Glutamatergic neuron (in vitro differentiated cells): ENCODE measurements at places on chromosomes 7 and 10. TPM values are rescaled to one million over a fixed set of nuclear protein-coding genes. Genes with fewer than 3 reads are reported as not detected.

C10orf90 gene
- not detected for total RNA-seq

FOXI2 gene
- total RNA-seq: 0.17 TPM

AGBL3 gene
- 2.3 TPM for total RNA-seq

HOXA7 gene
- not detected for total RNA-seq

OR2A7 gene
- total RNA-seq: 0.22 TPM

TMEM229A gene
- total RNA-seq: not detected

SMURF1 gene
- 23.1 TPM for total RNA-seq

TIAL1 gene
- total RNA-seq: 216 TPM
